ENCODE measurements at places on chromosomes 5 and 9. TPM values are rescaled to one million over a fixed set of nuclear protein-coding genes. Genes with fewer than 3 reads are reported as not detected.

ADAMTSL1 gene
- total RNA-seq: 3.3 TPM

FOXD4 gene
- 1.4 TPM for total RNA-seq

ROR2 gene
- not detected for total RNA-seq

ACOT12 gene
- total RNA-seq: not detected

REEP5 gene
- 24.9 TPM for total RNA-seq

ECM2 gene
- total RNA-seq: not detected

ZNF618 gene
- total RNA-seq: 19.3 TPM

SLC1A1 gene
- total RNA-seq: not detected

LCN9 gene
- not detected for total RNA-seq

DMRT3 gene
- total RNA-seq: not detected

ZNF883 gene
- total RNA-seq: not detected

PSMB7 gene
- 393 TPM for total RNA-seq

HSD17B3 gene
- 0.20 TPM for total RNA-seq

MAMDC4 gene
- total RNA-seq: 1.9 TPM

TRMT10B gene
- total RNA-seq: 0.53 TPM

PCDHA5 gene
- total RNA-seq: 0.08 TPM

GRM6 gene
- total RNA-seq: not detected

C7 gene
- 17.2 TPM for total RNA-seq

Measured in SJCRH30 (cell line).